Effector memory CD4-positive, alpha-beta T cell (primary cell): ENCODE measurements at places on chromosomes 6 and 20.

DNA sequence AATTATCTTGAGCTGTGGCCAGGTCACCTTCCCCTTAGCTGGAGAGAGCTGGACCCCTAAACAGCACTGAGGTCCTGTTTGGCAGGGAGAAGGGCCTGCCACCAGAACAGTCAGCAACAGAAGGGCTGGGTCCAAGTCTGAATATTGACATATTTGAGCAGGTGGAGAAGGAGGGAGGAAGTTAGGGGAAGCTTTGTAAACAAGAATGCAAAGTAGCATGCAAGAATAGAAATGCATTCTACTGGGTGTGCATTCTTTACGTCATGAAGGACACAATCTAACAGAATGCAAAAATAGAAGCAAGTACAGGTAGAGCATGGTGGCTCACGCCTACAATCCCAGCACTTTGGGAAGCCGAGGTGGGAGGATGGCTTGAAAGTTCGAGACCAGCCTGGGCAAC is 100.5 kb downstream of the QRSL1 start:
- DNase-seq: no peak

DNA sequence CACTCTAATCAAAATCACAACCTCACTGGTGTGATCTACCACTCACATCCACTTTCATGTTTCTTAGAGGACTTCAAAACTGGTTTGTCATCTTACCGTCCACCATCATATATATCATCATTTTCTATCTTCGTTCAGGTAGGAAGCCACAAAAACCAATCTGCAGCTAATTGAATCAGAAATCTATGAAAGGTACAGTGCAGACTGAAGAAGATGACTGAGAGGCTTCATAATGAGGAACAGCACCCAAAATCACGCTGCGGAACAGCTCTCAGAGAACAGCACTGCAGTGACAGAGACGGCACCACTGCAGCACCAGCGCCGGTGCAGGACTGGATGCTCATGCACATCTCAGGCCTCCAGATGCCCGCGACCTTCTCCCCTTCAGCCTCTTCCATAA is 13.0 kb downstream of the GMDS start:
- DNase-seq: no peak

- no peak for DNase-seq
Observed at GRCh38 chr20:31606804-31607639, 1.9 kb downstream of the ID1 start.

- DNase-seq: no peak
Observed at GRCh38 chr20:3156811-3157619, 2.6 kb downstream of the FASTKD5 start.

DNA sequence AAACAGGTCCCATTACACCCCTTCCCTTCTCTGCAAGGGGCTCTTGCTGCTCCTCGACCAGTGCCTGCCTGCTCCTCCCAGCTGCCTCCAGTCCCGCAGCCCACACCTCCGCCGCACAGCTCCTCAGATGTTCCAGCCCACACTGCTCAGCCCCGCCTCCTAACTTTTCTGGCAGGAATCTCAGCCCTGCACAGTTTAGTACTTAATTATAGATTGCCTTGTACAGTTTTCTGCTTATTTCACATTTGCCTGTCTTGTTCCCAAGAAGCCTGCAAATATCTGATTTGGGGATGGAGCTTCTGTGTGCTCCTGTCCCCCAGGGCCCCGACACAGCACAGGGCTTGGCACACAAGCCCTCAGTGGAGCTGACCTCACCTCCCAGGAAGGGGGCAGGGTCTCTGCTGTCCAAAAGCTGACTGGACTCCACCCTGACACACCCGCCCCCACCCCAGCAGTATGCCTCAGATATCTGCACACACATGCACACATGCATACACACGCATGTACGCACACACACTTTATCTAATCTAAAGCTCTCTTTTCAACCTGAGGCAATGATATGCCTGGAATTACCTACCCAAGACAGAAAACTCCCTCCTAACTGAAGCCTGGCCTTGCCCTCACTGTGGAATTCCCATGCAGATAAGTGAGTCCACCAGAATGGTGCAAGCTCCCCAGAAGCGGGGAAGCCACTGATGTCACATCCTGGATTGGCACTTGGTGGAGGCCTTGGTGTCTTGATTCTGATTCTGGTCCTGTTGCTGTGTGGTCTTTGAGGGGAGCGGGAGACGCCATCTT is 1.2 kb upstream of the PNPLA1 start:
- DNase-seq: no peak

GRCh38 chr20:43345676-43346075 is 112.0 kb upstream of the SRSF6 start:
- DNase-seq: no peak

- no peak for DNase-seq
Observed at GRCh38 chr6:170269846-170270541, 20.9 kb downstream of the DLL1 start.

- DNase-seq: no peak
Observed at GRCh38 chr20:15375836-15376235, 1038.4 kb upstream of the FLRT3 start.

GRCh38 chr20:19583532-19584175 is 174.4 kb upstream of the RIN2 start:
- DNase-seq: no peak

DNA sequence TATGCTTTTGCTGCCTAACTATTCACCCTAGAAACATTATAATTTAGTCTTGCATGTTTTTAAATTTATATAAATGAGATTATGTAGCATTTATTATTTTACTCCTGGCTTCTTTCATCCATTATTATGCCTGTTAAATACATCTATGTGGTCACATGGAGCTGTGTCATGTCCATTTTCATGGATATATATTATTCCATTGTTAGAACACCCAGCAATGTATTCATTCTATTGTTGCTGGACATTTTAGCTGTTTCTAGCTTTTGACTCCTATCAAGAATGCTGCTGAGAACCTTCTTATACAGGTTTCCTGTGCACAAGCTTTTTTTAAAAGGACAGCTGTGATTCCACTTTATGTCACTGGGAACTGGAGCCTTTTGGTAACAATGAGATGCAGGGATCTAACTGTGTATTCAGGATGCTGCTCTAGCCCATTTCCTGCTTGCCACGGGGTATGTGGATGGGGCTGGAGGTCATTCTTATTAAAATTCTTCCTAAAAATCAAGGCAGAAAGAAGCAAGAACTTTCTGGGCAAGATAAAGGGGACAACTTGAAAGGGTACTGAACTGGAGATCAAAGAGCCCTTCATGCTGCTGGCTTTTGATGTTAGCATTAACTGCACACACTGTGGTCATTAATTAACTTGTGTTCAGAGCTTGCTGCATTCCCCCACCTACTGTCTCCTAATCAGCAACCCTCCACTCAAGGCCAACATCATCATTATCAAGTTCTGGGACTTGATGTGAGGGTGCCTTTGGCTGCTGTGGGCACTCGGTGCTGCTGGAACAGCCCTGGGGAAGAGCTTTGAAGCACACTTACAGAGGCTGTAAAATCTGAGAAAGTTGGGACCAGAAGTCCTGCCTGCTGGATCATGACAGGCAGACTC is 96.6 kb upstream of the AKIRIN2 start:
- DNase-seq: no peak

GRCh38 chr6:154887051-154887450 is 108.1 kb upstream of the TIAM2 start:
- no peak for DNase-seq

GRCh38 chr6:3061501-3061941 is 6.8 kb upstream of the RIPK1 start:
- DNase-seq: no peak

- no peak for DNase-seq
Observed at GRCh38 chr6:20691185-20691584, 156.9 kb downstream of the CDKAL1 start.

DNA sequence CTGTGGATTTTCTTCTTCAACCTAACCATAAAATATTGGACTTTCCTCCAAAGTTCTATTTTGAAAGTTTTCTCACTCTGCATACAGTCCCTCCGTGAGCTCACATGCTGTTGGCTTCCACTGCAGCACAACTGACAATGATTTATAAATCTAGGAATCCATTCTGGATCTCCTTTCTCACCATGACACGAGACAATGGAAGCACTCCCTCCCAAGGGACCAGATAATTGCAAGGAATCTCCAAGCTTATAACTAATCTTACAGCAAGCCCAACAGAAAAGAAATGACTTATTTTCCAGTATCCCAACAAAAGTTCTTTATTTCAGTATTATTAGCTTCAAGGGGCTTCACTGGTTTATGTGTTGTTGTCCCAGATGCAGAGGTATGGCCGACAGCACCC is 729.0 kb downstream of the RFPL4B start:
- no peak for DNase-seq

DNA sequence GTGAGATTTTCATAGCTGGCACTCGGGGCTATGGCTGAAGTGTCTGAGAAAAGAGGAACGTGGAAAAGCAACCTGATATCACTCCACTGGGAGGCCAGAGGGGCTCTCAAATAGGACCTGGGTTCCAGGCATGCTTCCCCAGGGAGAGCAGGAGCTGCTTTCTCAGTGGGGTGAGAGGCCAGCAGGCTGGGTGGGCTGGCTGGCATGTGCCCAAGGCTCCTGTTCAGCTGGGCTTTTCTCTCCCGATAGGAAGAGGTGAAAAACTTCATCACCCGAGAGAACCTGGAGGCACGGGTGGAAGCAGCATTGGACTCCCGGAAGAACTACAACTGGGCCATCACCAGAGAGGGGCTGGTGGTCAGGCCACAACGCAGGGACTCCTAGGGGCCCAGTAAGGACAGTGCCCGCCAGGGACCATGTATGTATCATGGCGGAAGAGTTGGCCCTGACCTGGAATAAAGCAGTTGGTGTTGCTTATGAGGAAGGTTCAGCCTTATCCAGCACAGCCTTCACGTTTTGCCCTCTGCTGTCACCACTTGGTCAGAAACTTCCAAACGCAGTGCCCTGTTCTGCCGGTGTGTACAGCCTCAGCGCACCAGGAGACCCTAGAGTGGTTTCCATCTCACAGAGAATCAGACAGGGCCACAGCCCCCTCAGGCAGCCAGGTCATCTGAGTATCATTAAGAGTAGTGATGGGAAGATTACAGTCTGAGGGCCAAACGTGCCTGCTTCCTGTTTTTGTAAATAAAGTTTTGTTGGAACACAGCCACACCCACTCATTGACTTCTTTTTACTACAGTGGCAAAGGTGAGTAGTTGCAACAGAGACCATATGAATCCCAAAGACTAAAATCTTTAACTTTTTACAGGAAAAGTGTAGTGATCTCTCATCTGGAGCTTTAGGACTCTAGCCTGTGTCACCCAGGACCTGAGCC is 1.9 kb downstream of the MRPS26 start:
- no peak for DNase-seq

GRCh38 chr6:135871296-135871695 is 19.8 kb downstream of the PDE7B start:
- DNase-seq: no peak

- no peak for DNase-seq
Observed at GRCh38 chr6:113488812-113489685, 368.1 kb upstream of the MARCKS start.

GRCh38 chr20:21324126-21324525 is 21.0 kb downstream of the XRN2 start:
- DNase-seq: no peak

GRCh38 chr6:12249541-12250382 is 40.4 kb upstream of the EDN1 start:
- no peak for DNase-seq

DNA sequence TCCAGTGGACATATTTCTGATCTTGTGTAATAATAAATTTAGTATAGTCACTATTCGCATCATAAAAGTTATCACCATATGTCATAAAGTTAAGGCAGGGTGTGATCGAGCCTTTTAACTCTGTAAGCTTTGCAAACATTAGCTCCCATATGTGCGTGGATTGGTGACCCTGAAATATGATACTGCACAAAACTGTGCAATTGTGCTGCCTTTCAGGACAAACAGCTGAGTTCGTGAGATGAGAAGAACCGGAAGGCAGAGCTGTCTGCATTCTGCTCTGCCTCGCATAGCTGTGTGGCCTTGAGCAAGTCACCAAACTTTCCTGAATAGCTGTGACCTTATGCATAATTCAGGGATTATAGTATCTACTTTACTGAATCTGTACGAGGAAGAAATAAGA is 3.2 kb upstream of the PLEKHG1 start:
- DNase-seq: no peak
